ENCODE measurements at places on chromosomes 7 and 10.

GRCh38 chr10:32376771-32377170 is 29.8 kb upstream of the EPC1 start:
- no peak for DNase-seq

GRCh38 chr10:637221-637620 is 52.2 kb downstream of the DIP2C start:
- DNase-seq = no peak

DNA sequence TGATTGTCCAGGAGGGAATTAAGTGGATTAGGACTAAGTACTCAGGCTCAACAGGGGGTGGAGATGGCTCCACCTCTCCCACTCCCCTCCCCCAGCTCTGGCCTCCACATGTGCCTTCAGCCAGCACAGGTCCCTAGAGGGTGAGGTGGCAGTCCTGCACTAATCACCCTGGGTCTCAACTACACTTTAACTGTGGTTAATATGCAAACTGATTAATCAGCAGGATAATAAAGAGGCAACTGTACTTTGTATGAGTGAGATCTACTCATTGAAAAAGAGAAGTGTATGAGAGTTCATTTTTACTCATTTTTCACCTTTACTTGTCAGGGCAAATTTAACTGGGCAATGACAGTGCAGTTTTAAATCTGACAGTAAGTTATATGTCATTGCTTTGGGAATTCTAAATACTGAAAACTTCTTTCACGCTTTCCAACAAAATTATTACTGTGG is 223.8 kb upstream of the CCDC6 start:
- no peak for DNase-seq

- no peak for DNase-seq
These were observed 44.2 kb upstream of the RNF148 start for GRCh38 chr7:122746948-122747347.

DNA sequence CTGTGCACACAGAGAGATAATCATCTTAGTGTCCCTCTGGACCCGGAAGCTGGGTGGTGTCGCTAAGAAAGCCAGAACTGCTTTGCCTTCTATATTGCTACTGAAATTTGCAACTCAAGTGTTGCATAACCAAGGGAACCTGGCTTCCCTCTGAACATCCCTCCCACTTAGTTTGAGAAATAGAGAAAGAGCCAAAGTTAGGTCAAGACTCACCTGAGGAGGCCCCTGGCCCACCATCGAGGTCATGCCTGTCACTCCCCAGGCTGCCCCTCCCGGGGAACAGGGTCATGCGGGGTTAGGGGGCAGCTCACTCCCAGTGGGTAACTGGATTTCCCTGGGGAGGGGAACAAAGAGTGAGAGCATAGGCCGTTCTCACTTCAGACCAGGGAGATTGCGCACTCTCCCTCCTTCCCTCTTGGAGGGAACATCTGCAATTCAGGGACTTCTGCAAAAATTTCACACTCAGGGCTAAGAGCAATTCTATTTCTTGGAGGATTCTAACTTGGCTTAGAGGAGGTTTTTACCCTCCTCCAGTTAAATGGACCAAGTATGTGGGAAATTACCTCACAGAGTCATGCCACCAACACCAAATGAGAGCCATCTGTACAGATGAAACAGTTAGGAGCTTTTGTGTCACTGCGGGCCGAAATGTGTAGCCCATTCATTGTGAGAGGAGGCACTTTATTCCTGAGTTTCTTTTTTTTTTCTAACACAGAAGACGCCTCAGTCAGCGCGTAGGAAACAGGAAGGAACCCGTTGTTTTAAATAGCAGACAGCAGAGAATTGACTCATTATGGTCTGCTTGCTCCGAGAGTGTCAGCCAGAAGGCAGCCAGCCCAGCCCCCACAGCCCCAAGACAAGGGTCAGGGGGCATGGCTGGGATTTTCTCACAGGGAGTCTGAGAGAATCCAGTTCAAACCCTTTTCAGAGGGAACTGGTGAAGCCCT is 221.3 kb downstream of the ARHGAP12 start:
- peak; percentile 87 for DNase-seq

GRCh38 chr7:38195804-38196595 is 18.0 kb downstream of the STARD3NL start:
- DNase-seq = peak; percentile 40

GRCh38 chr7:66727058-66727457 is 13.5 kb upstream of the RABGEF1 start:
- DNase-seq = no peak

GRCh38 chr7:94949532-94949931 is 42.1 kb downstream of the PPP1R9A start:
- no peak for DNase-seq

- DNase-seq = peak; percentile 80
These were observed 209.4 kb upstream of the KLF14 start for GRCh38 chr7:130943336-130943901.

DNA sequence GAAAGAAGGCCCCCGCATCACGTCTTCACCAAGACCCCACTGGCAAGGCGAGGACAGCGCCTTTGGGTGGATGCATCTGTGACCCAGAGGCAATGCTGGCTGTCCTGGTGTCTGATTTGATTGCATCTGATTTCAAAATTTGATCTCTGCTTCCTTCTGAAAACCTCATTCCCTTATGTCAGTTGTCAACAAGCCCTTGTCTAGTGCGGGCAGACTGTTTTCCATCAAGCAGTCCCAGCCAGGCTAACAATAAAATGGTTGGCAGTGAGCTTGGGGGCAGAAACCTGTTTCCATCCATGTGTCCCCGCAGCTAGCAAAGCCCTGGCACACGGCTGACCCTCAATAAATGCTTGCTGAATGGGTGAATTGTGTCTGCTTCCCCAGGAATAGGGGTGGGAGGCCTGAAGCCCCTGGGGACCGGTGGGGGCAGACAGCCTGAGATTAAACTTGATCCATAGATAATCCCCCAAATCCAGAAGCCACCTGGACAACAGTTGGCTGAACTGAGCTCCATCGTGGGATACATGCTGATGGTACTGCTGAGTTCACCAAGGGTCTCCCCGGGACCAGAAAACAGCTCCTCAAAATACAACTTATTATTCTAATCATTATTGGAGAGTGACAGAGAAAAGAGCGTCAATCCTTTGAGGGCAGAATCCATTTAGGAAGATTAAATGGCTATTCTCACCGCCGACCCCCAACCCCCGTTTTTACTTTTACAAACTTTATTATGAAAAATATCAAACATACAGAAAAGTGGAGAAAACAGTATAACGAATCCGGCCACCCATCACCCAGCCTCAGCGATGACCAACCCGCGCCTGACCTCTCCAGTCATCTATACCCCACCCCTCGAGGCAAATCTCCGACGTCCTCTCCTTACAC is 912 bp upstream of the DUSP5 start:
- DNase-seq = no peak

DNA sequence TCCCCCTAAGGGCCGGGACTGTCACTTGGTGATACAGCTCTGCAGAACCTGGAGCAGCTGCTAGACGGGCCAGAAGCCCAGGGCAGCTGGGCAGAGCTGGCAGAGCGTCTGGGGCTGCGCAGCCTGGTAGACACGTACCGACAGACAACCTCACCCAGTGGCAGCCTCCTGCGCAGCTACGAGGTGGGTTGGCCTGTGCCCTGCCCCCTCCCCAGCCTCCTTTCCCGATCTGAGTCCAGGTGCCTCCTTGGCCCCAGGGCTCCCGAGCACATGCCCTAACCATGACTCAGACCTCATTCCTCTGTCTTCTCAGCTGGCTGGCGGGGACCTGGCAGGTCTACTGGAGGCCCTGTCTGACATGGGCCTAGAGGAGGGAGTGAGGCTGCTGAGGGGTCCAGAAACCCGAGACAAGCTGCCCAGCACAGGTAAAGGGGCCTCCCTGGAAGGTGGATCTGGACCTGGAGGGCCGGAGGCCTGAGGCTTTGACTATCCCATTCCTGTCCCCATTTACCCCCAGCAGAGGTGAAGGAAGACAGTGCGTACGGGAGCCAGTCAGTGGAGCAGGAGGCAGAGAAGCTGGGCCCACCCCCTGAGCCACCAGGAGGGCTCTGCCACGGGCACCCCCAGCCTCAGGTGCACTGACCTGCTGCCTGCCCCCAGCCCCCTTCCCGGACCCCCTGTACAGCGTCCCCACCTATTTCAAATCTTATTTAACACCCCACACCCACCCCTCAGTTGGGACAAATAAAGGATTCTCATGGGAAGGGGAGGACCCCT is 6.4 kb downstream of the NFKB2 start:
- no peak for DNase-seq

GRCh38 chr10:983971-984655 is 4.1 kb upstream of the GTPBP4 start:
- DNase-seq = no peak

GRCh38 chr10:3222068-3222467 is 49.5 kb upstream of the PITRM1 start:
- peak; percentile 70 for DNase-seq

- no peak for DNase-seq
These were observed 94.0 kb upstream of the RAB18 start for GRCh38 chr10:27410153-27410552.

GRCh38 chr7:28081016-28081415 is 99.6 kb downstream of the JAZF1 start:
- DNase-seq = no peak

- peak; percentile 38 for DNase-seq
These were observed 5.6 kb downstream of the DAGLB start for GRCh38 chr7:6442114-6442513.
